Stimulated activated CD8-positive, alpha-beta memory T cell treated with anti-CD3 and anti-CD28 coated beads, Interleukin-4, amount 100 ng/mL, for 4 hours (primary cell): ENCODE measurements at places on chromosomes 7 and 10.

DNA sequence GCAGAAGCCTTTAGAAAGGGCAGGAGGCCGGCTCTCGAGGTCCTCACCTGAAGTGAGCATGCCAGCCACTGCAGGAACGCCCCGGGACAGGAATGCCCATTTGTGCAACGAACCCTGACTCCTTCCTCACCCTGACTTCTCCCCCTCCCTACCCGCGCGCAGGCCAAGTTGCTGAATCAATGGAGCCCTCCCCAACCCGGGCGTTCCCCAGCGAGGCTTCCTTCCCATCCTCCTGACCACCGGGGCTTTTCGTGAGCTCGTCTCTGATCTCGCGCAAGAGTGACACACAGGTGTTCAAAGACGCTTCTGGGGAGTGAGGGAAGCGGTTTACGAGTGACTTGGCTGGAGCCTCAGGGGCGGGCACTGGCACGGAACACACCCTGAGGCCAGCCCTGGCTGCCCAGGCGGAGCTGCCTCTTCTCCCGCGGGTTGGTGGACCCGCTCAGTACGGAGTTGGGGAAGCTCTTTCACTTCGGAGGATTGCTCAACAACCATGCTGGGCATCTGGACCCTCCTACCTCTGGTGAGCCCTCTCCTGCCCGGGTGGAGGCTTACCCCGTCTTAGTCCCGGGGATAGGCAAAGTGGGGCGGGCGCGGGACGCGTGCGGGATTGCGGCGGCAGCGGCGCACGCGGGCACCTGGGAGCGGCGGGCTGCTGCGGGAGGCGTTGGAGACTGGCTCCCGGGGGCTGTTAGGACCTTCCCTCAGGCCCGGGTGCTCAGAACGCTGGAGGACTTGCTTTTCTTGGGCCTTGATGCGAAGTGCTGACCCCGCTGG, at the start of gene FAS:
Gene FAS (plus strand): TSS at position 415 of the 777 bp plus-strand sequence. CDS start 79 bp downstream, at position 494.
- DNase-seq = peak; percentile 59

DNA sequence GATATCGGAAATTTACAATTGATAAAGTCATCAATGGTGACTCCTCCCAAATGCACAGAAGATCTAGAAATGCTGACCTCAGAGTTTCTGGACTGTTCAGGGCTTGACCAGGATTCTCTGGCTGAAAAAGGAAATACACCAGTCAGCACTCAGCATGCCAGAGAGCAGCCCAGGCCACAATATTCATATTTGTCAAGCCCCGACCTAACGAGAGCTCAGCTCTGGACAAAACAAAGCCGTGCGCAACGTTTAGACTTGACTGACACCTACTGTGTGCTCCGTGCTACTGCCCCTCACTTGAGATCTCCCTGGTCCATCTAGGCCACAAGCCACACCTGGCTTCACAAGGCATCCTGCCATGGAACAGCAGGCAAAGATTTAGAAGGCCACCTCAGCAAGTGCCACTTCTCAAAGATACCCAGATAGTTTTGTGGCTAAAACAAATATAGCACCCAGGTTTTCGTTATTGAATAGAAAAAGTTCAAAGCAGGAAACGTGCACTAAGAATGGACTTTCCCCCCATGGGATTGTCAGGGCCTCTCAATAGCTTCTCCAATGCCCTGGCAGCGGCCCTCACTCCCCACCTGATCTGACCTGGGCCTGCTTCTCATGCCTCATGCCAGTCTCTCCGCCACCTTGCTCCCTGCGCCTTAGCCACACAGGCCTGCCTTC, 218.3 kb downstream of the FAM107B start:
- no peak for DNase-seq

DNA sequence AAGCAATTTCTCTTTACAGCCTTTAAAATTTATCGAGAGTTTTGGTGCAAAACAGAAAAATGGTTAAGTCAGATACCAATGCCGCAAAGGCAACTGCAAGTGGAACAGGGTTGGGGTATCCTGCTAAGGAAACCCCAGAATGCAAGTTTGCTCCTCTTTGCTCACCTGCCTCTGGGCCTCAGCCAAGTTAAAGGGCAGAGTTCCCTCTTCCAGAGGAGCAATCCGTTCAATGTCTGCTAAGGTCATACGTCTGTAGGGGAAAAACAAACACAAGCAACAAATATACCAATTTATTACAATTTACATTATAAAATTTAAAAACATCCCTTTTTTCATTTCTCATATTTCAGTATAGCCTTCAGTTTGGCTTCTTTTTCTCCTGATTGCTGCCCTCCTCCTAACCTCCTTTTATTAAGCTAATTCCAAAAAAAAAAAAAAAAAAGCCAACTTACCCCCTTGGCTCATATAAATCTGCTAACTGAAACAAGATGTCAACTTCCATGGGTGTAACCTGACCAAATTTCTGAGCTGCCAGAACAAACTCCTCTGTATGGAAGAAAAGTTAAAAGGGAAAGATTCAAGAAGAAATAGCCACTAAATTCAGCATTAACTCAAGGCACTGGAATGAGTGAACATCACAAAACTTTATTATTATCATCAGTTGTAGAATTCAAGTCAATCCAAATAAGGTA, 132.6 kb downstream of the SLC25A13 start:
- no peak for DNase-seq

- no peak for DNase-seq
Measured at GRCh38 chr10:98302741-98303365, 34.9 kb upstream of the LOXL4 start.

- no peak for DNase-seq
Measured at GRCh38 chr10:74153123-74153522, 2.1 kb downstream of the ADK start.

DNA sequence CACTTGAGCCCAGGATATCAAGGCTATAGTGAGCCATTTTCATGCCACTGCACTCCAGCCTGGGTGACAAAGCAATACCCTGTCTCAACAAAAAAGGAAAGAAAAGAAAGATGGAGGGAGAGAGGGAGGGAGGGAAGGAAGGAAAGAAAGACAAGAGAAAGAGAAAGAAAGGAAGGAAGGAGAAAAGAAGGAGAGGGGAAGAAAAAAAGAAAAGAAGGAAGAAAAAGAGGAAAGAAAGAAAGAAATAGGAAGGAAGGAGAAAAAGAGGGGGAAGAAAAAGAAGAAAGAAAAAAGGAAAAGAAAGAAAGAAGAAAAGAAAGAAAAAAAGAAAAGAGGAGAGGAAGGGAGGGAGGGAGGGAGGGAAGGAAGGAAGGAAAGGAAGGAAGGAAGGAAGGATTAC, 321.5 kb upstream of the CNTNAP2 start:
- no peak for DNase-seq
